ENCODE measurements at places on chromosomes 13 and 19.

GRCh38 chr13:41408121-41408520 lies 49.2 kb upstream of the RGCC start:
- DNase-seq: no peak

DNA sequence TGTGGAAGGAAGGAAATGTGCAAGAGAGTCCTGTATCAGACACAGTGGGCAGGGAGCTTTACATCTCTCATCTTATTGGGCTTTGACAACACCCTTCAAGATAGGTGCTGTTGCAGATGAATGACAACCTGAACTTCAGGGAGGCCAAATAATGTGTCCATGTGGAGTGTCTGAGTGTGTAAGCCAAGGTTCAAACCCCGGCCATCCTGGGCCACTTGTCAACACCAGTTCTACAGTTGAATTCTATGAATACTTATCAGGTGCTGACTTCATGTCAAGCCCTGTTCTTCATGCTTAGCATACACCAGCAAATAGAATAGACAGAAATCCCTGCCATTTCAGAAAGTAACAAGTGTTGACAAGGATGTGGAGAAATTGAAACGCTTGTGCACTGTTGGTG lies 354.4 kb downstream of the KCNRG start:
- DNase-seq: no peak

DNA sequence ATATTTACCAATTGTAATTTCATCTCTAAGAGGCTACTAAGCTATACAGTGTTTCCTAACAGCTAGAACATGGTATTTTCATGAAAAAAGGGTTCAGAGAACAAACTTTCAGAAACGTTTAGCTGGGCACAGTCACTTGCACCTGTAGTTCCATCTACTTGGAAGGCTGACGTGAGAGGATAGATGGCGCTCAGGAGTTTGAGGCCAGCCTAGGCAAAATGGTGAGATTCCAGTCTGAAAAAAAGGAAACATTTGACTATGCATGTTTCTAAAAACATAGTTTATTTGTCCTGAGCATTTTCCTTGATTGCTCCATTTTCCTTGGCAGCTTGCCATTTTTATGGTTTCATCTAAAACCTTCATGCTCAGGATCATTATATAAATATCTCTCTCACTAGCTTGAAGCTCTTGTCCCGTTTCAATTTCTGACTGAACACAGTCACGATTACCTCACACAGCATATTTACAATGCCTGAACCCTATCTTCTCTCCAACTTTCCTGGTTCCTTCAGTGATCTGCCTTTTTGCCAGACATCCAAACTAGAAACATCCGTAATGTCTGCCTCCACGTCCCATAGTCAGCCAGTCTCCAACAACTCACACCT lies 200.8 kb downstream of the RGCC start:
- DNase-seq: no peak

GRCh38 chr19:13839130-13839937 lies 37.6 kb upstream of the NANOS3 start:
- peak; percentile 90 for DNase-seq

DNA sequence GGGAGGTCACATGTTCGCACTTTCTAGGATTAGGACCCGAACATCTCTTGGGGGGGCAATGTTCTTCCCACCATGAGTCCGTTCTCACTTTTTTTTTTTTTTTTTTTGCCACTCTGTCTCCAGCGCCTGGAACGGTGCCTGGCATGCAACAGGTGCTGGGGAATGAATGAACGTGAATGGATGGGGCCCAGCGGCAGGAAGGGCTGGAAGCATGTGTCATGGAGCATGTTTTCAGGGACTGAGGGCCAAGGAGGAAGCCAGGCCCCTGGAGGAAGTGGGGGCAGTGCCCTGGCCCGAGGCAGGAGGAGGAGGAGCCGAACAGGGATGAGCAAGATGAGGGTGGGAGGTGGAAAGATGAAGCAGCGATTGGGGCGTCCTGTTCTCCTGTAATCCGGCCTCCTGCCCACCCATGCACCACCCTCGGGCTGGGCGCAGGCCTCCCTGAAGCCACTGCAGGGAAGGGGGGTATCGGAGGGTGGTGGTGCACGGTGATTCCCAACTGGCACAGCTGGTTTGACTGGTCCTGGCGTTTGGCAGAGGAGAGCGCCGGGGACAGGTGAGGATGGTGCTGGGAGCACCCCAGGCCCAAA lies 8.8 kb upstream of the SULT2B1 start:
- no peak for DNase-seq

DNA sequence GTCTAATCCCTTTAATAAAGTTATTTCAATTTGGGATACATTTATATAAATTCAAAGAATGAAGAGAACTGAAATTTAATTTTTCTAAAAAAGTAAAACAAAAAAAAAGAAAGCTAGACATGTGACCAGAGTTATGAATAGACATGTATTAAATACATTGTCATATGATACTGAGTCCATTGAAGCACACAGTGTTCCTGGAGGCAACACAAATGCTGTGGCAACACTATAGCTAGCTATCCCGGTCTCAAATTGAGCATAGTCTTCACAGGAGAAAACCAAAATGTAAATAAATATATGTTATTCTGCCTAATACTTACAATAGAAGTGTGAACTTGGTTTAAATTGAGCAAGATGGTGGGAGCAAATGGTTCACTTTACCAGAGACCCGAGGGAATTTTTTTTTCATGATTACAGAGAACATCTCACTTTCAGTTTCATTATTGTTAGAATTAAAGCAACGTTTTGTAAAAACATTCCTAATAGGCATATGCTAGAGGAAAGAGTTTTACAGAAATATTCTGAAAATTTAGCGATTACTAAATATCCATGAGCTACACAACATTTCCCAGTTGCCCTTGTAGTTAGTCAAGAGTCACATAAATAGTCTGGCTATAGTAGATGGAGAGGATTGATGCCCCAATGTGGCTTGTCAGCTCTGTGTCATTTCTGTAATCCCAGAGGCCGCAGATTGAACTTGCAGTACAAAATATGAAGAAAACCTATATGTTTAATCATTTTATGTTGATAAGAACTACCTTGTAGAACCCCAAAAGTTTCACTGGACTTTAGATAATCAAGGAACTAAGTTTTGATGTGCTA lies 775.7 kb upstream of the SPRY2 start:
- DNase-seq: no peak

- DNase-seq: peak; percentile 36
Observed at GRCh38 chr19:16470911-16471811, 609 bp downstream of the EPS15L1 start.

DNA sequence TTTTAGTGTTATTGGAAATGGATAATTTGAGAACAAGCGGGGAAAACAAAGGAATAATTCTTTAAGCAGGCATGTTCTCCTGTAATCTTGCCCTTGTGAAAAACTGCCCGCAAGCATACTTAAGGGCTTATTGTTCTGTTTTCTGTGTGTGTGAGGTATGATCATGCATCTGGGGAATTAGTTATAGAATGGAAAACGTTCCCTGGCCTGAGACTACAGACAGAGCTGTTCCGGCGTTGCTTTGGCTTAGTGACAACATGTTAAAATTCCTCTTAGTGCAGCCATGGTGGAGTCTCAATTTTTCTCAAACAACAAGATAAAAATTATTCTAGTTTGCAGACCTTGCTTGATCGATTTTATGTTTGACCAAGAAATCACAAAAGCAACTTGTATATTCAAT lies 560.2 kb upstream of the SPRY2 start:
- no peak for DNase-seq

GRCh38 chr19:54707962-54708361 lies 16.3 kb upstream of the KIR3DL3 start:
- DNase-seq: no peak

GRCh38 chr13:26989957-26990713 lies 181.5 kb downstream of the USP12 start:
- DNase-seq: no peak

GRCh38 chr13:33348366-33348765 lies 62.8 kb upstream of the STARD13 start:
- no peak for DNase-seq

GRCh38 chr13:114045113-114045735 lies 71.3 kb upstream of the C13orf46 start:
- DNase-seq: no peak

DNA sequence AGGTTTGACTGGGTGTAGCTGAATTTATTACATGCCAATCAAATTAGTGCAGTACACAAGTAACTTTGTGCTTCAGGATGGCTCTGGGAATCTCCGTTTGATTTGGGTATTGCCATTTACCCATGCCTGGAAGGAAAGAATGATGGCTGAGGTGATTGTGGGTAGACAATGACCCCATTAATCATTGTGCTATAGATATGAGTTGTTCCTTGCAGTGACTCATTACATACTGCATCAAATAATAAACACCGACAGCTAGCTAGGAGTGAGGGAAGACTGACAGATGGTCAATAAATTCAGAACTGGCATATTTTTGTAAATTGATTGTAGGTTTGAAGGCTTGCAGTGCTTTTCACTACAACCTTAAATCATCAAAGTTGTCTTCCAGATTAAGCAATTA lies 1069.5 kb downstream of the DIAPH3 start:
- DNase-seq: no peak

- DNase-seq: no peak
Observed at GRCh38 chr19:55504252-55504603, 16.0 kb downstream of the SSC5D start.

- DNase-seq: no peak
Observed at GRCh38 chr13:34867590-34867989, 74.5 kb upstream of the NBEA start.

GRCh38 chr19:35754370-35755130 lies 2.3 kb downstream of the HSPB6 start:
- DNase-seq: no peak

DNA sequence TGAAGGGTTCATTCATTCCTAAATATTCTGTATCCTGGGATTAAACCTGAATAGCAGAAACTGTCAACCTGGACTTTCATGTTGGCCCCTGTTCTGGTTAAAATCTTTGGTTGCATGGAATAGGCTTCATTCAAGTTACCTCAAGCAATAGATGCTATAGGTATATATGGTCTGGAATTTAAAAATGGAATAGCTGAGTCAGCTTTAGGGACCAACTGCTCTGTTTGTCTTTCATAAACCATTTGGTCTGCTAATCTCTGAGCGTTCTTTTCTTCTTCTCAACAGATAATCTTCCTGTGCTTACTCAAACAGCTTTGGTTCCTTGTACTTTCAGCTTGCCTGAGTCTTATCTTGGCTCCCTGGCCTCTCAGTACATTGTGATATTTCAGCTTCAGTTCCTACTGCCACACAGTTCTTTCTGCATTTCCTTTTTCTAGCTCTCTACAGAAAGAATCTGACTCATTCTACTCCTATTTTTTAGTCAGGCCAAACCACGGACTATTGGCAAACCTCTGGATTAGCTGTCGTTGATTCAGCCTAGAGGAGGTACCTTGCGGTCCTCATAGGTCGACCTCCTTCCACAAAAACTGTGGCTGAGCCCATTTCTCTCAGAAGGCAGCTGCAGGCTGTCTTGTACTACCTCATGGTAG lies 35.9 kb upstream of the MAB21L1 start:
- DNase-seq: no peak

DNA sequence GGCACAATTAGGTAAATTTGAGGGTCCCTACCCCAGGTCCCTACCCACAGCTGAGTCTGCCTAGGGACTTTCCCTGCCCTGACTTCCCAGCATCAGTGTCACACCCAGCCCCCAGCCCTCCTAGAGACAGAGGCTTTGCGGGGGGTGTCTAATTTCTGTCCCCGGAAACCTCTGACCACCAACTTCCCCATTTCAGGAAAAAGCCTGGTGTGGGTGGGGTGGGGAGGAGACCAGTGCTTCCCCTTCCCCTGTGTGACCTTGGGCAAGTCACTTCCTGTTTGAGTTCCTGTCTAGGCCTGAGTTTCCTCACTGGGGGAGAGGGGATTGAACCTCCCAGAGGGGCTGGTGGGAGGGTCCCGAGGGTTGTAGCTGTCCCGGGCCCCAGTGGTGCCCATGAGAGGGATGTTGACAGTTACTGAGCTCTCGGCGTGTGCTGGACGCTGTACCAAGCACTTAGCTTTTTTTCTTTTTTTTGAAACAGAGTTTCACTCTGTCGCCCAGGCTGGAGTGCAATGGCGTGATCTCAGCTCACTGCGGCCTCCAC lies 7.9 kb downstream of the VASP start:
- DNase-seq: peak; percentile 48

GRCh38 chr13:45807520-45808099 lies 43.9 kb downstream of the SIAH3 start:
- peak; percentile 19 for DNase-seq

- DNase-seq: no peak
Observed at GRCh38 chr13:33806470-33807248, 11.3 kb upstream of the RFC3 start.

GRCh38 chr13:60201286-60201685 lies 37.6 kb upstream of the DIAPH3 start:
- DNase-seq: no peak

- no peak for DNase-seq
Observed at GRCh38 chr19:6616011-6616410, 25.1 kb upstream of the CD70 start.

DNA sequence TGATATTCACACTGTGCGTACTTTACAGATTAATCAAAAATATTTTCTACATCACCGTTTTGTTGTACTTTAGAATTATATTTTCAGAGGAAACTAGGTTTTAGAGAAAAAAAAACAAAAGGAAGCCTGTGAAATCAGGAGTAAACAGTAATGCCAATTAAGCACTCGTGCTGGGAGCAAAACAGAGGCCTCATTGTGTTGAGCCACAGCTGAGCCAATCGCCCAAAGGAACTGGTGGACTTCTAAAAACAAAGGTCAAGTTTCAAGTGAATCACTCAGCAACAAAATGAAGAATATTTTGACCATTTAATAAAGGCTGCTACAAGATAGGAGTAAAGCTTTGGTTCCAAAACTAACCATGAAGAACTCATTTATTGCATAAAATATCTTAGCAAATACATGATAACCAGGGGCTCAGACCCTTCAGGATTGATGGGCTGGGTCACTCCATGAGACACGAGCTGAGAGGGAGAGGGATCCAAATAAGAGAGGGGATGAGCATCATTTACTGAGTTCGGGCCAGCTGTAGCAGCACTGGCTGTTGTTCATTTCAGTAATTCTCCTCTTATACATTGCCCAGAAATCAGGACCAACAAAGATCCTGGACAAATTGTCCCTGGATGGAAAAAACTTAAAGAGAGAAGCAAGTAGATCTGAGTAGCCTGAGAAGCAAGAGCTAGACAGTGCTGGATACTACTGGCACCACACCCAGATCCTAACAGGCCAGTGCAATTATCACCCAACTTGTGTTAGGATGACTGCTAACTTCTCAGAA lies 8.3 kb upstream of the NALCN start:
- no peak for DNase-seq

DNA sequence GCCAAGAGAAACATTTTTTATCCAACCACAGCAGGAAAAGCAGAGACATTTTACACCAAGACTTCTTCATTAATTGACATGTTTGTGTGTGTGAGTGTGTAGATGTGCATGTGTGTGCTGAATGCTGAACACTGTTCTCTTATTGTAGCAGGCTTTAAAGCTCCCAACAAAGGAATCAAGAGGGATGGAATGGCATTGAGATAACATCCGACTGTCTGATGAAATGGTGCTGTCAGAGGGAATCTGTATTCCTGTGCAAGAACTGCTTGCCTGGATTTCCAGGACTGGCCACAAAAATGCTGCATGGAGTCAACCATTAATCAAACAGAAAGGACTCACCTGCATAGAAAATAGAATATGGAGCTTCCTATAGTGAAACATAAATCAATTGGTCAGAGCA lies 354.0 kb downstream of the UQCRFS1 start:
- DNase-seq: no peak

Data from activated naive CD8-positive, alpha-beta T cell treated with anti-CD3 and anti-CD28 coated beads, Interleukin-2, amount 50 U/mL, for 24 hours (primary cell).